ENCODE measurements at places on chromosomes 3 and 15.

- no peak for DNase-seq
These were observed 270.3 kb upstream of the RORA start for GRCh38 chr15:61499376-61499775.

DNA sequence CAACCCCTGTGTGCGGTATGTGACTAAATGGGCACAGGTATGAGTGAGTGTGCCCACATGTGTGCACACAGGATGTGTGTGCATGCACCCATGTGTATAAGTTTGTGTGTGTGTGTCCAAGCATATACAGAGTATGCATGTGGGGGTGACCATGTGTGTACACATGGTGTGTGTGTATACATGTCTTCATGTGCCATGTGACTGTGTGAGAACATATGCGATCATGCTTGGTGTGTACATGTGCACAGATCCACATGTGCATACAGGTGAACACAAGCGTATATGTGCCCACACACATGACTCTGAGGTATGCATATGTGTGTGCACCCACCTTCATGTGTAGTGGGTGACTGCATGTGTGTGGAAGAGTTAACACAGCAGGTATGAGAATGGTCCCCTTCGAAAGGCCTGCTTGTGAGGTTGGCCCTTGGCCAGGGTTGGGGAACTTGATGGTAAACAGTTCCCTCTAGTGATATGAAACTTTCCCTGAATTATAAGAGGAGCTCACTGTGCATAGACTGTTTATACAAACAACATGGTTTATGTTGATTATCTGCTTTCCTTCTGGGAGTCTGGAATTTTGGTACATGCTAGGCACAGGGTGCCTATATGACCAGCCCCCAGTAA lies 10.3 kb downstream of the PFKFB4 start:
- no peak for DNase-seq

DNA sequence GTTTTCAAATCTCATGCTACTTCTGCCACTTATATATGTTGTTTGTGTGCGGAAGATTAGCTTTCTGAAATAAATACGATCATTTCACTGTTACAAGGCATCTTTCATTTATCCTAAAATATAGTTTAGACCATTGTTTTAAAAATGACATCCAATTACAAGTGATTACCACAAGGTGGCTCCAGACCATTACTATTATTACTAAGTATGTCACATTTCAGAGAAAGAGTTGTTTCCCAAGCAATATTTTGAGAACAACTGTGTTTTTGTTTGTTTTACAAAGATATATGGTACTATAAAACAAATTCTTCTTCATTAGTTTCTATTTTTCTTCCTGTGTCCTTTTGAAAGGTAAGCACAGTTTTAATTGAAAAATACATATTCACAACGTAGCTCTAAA lies 136.0 kb upstream of the RAP2B start:
- peak; percentile 34 for DNase-seq

GRCh38 chr3:69715204-69715603 lies 24.1 kb upstream of the MITF start:
- DNase-seq = no peak

- no peak for DNase-seq
These were observed 329.0 kb downstream of the IGSF11 start for GRCh38 chr3:118705487-118706219.

DNA sequence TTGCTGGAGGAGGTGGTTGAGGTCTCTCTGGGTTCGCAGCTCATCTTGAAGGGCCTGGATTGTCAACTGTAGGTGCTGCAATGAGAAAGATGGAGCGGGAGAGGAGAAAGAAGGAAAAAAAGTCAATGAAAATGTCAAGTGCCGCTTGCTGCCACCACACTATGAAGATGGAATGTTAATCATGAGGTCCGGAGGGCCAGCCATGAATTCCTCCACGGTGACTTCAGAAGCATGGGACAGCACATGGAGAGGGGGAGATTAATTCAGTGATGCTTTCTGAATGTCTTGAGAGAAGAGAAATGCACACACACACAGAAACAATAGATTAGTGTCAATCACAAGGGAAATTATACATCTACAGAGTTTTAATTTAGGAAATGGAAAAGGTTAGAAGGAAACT lies 171.9 kb downstream of the ERC2 start:
- no peak for DNase-seq

DNA sequence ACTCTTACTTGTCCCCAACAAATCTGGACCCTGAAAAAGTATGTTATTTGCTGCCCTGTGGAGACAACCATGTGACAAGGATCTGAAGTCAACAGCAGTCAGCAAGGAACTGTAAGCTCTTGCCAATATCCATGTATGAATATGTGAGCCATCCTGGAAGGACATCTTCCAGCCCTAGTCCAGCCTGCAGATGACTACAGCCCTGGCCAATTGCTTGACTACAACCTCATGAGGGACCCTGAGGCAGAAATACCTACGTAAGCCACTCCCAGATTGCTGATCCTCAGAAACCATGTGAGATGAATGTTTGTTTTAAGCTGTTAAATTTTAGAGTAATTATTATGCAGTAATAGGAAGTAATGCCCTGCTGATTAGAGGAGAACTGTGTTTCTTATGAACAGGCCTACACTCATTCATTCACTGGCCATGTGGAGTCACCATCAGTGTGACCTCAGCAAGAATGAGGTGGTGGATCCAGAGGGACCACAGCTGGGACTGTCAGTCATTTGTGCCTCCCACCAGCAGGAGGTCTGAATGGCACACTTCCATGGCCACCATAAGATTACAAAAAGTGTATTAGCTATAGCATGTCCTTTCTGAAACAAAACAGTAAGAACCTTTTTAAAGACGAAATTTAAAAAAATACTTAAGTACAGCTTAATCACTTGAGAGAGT lies 92.6 kb downstream of the TFDP2 start:
- DNase-seq = no peak

Measured in CD4-positive, alpha-beta T cell treated with Interleukin-4 for 4 hours (primary cell).